HTR-8/SVneo (cell line): ENCODE measurements at places on chromosomes 16 and 17.

- DNase-seq: peak; percentile 89
Observed at GRCh38 chr16:31472709-31473203, 804 bp downstream of the TGFB1I1 start.

DNA sequence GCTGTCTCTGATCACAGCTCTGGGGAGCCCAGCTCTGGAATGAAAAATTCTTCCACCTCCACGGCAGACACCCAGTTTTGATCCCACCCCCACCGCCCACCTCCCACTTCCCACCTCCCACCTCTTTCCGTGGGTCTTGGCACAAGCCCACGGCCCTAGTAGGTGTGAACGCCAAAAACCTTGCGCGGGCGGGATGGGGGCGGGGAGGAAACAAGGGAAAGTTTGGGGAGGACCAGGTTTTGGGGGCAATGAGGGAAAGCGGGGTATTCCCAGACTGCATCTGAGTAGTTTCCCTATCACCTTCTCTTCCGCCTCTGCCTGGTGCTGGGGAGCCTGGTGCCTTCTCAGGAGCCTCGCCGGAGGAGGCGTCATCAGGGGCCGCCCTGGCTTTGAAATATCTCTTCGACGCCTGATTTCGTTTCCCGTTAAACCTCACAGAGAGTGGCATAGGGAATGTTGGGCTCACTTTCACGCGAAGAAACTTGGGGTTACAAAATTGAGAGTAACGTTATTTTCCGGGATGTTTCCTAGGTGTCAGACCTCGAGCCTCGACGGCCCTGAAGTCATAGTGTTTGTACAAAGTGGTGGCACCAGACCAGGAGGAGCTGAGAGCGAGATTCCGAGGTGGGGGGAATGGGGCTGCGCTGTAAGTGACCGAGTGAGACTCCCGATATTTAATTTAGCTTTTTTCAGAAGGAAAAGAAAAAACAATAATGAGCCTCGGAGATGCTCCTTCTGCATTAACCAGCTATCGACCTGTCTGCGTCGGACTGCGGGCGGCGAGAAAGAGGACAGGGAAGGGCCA is 1.6 kb upstream of the IRX3 start:
- no peak for DNase-seq

DNA sequence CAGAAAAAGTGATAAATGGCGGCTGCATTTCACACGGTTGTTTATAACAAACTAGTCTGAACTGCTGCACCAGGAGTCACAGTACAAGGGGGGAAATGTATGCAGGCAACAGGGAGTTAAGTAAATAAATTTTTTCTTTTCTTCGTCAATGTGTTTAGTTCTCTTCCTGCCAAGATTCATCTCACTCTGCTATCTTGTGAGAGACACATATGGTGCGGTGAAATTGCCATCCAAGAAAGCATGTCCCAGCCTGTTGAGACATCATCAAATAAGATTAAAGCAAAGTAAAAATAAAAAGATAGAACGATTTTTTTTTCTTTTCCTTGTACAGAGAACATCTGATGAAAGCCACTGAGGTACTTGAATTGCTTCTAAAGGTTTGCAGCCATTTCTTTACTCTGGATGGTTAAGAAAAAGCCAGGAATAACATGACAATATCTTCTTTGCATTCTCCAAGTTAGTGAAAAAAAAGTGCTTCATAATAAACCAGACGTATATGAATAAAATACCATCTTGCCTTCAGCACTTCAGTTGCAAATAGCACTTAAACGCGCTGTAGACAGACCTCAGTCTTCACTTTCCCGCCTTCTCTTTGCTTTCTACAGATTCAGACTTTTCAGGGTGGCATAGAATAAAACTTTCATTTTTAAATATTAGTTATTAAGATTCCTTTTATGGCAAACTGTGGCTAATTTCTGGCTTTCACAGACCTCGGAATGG is 506.2 kb upstream of the ZFHX3 start:
- DNase-seq: no peak

DNA sequence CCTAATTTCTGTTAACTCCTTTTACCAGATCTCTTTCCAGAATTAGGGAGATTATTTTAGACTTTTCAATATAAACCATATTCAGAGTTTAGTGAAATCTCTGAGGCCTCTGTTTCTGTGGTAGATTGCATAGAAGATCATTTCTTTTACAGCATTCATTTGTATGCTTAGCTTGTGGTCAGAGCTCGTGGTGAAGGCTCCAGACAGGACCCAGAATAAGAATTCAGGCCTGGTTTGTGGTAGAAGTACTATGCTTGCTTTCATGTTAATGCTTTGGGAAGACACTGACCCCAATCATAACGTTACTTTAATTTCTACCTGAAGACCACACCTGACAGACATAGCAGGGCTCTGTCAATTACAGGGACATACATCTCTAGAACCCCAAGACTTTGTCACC is 258.1 kb downstream of the FTO start:
- no peak for DNase-seq

- no peak for DNase-seq
Observed at GRCh38 chr16:69838489-69838888, 76.4 kb downstream of the WWP2 start.

DNA sequence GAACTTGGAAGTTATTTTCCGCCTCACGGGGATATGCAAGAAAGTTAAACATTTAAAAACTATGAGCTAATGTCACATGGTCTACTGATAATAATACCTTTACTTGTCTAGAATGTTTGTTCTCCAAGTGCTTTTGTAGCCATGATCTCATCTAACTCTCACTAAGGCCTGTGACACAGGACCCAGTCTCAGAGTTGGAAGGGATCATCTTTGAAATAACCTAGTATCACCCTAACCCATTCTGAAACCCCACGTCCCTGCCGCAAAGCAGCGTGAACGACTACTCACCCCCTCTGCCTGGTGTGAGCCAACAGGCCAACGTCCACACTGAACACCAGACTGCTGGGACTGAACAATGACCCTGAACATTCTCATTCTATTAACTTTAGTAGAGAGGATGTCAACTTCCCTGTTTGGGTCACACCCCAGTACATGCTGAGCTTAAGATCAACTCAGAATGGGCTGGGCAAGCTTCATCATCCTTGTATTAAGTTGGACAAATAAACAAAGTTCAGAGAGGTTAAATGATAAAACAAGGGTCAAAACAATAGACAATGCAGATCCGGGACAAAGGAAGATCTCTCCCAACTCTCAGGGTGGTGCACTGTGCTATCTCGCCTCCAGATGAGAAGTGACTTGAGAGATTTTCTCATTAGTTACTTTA is 54.8 kb upstream of the BCAR1 start:
- DNase-seq: no peak

DNA sequence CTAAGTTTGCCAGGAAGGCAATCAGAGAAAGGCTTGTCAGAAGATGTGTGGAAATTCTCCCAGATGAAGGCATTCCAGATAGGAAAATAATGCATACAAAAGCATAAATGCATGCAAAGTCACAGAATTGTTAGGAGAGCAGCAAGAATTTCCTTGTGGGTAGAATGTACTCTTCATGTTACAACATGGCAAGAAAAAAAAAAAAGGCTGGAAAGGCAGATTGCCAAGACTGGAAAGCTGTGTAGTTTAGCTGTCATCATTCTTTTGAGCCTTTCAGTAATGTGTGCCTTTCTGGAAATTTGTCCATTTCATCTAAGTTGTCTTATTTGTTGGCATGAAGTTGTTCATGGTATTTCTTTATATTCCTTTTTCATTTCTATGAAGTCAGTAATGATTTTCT is 71.0 kb upstream of the EFCAB3 start:
- DNase-seq: no peak

DNA sequence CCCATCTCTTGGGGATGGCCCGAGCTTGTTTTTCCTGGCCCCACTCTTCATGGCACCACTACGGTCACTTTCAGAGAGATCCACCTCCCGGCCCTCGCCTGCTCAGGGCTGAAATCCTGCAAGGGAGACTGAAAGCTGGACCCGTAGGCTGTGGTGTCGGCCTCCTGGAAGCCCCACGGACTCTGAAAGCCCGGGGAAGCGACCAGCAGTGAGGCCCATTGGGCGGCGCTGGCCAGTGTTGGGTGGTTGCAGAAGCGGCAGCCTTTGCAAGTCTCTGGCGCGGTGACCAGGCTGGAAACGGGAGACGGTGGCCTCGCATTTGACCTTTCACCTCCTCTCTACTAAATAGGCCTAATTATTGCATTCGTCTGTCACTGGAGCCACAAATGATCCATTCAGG is 186.0 kb upstream of the FOXF1 start:
- DNase-seq: no peak

DNA sequence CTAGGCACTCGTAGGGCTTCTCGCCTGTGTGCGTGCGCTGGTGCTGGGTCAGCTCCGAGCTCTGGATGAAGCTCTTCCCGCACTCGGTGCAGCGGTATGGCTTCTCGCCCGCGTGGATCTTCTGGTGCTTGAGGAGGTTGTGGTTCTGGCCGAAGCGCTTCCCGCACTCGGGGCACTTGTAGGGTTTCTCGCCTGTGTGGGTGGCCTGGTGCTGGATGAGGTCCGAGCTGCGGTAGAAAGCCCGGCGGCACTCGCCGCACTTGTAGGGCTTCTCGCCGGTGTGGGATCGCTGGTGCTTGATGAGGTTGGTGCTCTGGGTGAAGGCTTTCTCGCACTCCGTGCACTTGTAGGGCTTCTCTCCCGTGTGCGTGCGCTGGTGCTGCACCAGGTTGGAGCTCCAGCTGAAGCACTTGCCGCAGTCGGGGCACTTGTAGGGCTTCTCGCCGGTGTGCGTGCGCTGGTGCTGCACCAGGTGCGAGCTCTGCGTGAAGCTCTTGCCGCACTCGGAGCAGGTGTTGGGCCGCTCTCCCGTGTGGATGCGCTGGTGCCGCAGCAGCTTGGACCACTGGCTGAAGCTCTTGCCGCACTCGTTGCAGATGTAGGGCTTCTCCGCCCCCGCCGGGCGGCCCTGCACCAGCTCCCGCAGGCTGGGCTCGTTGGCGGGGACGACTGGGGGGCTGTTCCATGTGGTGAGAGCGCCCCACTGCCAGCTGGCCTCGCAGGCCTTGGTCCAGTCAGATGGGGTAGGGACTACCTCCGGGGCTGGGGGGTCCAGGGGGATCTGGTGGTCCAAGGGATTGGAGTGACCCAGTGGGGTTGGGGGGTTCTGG is 3.5 kb downstream of the ZNF629 start:
- DNase-seq: no peak

DNA sequence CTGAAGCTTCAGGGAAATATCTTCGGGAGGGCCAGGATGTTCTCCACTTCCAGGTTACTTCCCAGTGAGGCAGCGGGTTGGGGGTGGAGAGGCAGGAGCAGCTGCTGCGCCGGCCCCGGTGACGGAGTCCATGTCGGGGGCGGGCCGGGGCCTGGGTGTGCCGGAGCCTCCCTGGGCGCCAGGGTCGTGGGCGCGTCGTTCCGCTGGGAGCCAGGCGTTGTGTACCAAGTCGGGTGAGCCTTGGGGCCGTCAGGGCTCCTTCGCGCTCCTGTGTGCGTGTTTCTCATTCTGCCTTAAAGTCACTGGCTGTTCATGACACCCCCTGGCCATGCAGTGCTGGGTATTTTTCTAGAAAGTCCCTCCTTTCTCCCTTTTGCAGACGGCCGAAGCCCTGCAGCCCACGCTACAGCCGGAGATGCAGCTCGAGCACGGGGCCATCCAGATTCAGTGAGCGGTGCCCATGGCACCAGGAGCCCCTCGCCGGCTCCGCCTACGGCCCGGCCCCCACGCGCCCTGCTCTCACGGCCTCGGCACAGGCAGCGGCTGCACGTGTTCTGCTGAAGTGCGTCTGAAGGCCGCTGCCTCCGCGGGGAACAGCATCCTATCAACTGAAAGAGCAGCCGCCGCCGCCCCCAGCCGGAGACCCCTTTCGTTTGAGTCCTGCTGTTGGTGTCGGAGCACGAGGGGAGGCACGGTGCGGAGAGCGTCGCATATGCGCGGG is 125.1 kb downstream of the BANP start:
- no peak for DNase-seq

- peak; percentile 36 for DNase-seq
Observed at GRCh38 chr17:9021992-9022572, 772 bp downstream of the NTN1 start.

DNA sequence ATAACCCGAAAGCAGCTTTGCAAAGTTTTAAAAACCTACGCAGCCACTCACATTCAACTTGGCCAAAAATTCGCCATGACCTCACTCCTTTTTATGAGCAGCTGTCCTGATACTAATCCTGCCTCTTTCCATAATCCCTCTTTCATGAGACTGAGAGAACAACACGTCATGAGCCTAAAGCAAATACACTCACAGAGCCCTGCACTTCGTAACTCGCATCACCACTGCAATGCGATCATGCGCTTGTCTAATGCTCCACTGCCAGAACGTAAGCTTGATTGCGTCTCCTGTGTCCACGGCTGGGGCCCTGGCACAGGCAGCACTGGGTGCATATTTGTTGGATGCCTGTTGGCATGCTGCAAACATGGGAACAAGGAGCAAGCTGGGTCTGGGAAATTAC is 36.2 kb downstream of the CDRT4 start:
- no peak for DNase-seq

GRCh38 chr17:4208238-4208637 is 55.5 kb downstream of the ANKFY1 start:
- DNase-seq: no peak

DNA sequence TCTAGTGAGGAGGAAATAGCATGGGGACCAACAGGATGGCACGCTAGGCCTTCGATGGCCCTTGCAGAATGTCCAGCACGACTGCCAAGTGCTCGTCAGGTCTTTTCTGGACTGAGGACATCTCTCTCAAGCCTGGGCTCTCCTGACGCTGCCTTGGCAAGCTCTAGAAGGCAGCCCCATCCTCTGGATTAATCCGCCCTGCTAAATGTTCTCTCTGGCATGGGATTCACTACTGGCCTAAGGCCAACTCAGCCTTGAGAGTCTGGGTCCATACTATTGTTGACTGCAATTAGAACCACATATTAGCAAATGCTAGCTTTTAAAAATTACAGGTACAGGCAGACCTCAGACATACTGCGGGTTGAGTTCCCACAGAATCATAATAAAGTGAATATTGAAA is 2.5 kb upstream of the CEP295NL start:
- no peak for DNase-seq

GRCh38 chr16:81997738-81998137 is 13.5 kb downstream of the SDR42E1 start:
- peak; percentile 65 for DNase-seq

- no peak for DNase-seq
Observed at GRCh38 chr16:79982361-79982760, 381.8 kb upstream of the MAF start.

DNA sequence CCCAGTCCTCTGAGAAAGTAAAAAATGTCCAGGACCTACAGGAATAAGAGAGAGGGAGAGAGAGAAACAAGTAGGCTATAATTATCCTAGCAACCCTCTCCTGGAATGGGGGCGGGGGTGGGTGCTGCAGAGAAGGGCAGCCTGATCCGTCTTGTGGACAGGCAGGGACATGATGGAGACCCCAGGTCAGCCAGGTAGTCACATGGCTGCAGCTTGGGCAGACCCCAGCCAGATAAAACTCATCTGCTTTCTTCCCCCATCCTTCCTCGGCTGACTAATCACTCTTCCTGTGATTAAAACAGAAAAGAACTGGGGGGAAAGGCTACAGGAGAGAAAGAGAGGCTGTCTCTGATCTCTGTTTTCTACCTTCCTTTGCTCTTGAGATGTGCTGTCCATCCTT is 32.6 kb downstream of the COPZ2 start:
- DNase-seq: no peak

GRCh38 chr17:59893676-59894100 is 767 bp downstream of the RPS6KB1 start:
- DNase-seq: peak; percentile 45
